ENCODE measurements at places on chromosomes 3 and 15.

GRCh38 chr3:195752546-195753331 is 32.0 kb downstream of the MUC20 start:
- peak; percentile 56 for DNase-seq
- no peaks in the 10 kb centered on the region for H3K36me3 ChIP-seq
- H3K27me3 ChIP-seq: no peaks in the 10 kb centered on the region
- no peak overlapping the region for H3K4me3 ChIP-seq
- H3K4me1 ChIP-seq: peaks cover 7% of the 10 kb centered on the region

GRCh38 chr3:42419563-42419962 is 9.2 kb upstream of the LYZL4 start:
- no peaks in the 10 kb centered on the region for H3K36me3 ChIP-seq
- H3K27me3 ChIP-seq: peaks cover 5% of the 10 kb centered on the region
- H3K4me1 ChIP-seq: no peaks in the 10 kb centered on the region
- no peak overlapping the region for H3K4me3 ChIP-seq
- no peak for DNase-seq

DNA sequence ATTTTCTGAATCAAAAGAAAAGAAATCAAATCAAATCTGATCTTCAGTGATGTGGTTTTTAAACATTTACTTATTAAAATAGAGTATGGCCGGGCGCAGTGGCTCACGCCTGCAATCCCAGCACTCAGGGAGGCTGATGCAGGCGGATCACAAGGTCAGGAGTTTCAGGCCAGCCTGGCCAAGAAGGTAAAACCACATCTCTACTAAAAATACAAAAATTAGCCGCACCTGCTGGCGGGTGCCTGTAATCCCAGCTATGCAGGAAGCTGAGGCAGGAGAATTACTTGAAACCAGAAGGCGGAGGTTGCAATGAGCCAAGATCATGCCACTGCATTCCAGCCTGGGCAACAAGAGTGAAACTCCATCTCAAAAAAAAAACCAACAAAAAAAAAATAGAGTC is 169.1 kb downstream of the ULK4 start:
- no peaks in the 10 kb centered on the region for H3K4me1 ChIP-seq
- no peaks in the 10 kb centered on the region for H3K27me3 ChIP-seq
- no peak for DNase-seq
- H3K36me3 ChIP-seq: no peaks in the 10 kb centered on the region
- no peak overlapping the region for H3K27ac ChIP-seq

DNA sequence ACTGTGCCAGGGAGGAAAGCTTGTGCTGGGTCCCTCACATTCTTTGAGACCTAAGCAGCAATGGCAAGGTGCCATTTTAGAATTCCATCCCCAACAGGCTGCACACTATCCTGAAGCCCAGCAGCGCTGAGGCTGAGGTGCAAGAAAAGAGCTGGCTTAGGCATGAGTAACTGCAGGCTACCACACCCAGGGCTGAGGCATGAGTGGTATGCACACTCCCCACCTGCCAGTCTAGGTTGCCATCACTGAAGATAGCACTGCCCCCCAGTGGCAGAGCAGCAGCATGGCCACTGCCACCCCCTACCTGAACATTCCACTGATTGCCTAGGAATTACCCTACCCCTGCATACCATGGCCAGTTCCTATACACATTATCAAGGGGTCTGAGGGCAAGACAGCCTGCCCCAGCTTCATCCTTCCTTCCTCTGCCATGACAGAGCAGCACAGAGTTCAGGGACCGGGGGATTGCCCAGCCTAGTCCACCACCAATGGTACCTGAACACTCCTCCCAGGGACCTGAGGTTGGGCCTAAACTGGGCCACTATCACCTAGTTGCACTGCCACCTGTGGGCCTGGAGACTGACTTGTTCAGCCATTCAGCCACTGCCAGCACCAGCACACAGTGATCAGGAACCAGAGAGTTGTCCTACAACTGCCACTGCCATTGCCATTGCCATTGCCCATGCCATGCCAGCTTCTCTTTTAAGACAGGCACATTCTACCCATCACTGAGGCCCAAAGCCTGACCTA is 129.8 kb downstream of the SATB1 start:
- H3K27ac ChIP-seq: peak overlapping the region; percentile 49
- no peak overlapping the region for H3K4me3 ChIP-seq
- peak; percentile 52 for DNase-seq
- no peaks in the 10 kb centered on the region for H3K27me3 ChIP-seq

DNA sequence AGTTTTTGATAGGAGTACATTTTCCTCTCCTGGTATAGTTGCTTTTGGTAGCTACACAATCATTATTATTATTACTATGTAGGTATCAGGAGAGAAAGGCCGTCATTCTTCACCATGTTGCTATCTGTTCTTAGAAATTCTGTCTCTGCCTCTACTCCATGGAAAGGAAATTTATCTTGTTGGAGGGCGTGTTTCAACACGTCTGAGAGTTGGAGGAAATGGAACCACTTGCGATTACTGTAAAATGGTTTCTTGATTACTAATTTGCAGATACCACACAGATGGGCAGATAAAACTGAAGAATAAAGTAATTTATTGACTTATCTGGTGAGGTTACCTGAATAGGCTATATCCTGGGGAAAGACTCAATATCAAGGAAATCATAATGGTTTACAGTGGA is 488.4 kb downstream of the NR2F2 start:
- H3K36me3 ChIP-seq: no peaks in the 10 kb centered on the region
- H3K27ac ChIP-seq: no peak overlapping the region
- no peaks in the 10 kb centered on the region for H3K4me1 ChIP-seq
- H3K4me3 ChIP-seq: no peak overlapping the region

GRCh38 chr3:187131981-187132380 is 7.3 kb downstream of the RPL39L start:
- H3K4me1 ChIP-seq: no peaks in the 10 kb centered on the region
- no peaks in the 10 kb centered on the region for H3K36me3 ChIP-seq

- no peak overlapping the region for H3K27ac ChIP-seq
- H3K27me3 ChIP-seq: no peaks in the 10 kb centered on the region
- H3K4me3 ChIP-seq: no peak overlapping the region
- no peaks in the 10 kb centered on the region for H3K36me3 ChIP-seq
- DNase-seq: no peak
Observed at GRCh38 chr3:60178931-60179653, 1072.2 kb downstream of the FHIT start.

DNA sequence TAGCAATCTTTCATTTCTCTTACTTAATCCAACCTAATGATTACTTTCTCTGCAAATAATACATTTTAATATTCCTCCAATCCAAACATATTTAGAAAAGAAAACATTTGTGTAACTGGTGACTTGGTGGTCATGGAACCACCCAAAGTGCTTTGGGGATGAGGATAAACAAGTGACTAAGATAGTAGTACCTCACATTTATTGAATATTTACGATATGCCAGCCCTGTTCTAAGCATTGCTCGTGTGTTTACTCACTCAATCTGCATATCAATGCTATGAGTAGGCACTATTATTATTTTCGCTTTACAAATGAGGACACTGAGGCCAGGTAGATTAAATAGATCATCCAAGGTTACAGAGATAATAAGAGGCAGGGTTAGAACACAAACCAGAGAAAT is 189.5 kb downstream of the SHOX2 start:
- no peak overlapping the region for H3K4me3 ChIP-seq
- DNase-seq: no peak
- no peaks in the 10 kb centered on the region for H3K27me3 ChIP-seq
- no peaks in the 10 kb centered on the region for H3K4me1 ChIP-seq

GRCh38 chr3:15099364-15100098 is 583 bp upstream of the RBSN start:
- H3K36me3 ChIP-seq: peaks cover 20% of the 10 kb centered on the region
- no peaks in the 10 kb centered on the region for H3K27me3 ChIP-seq
- H3K27ac ChIP-seq: peak overlapping the region; percentile 88
- H3K4me3 ChIP-seq: peak overlapping the region; percentile 48
- peaks cover 26% of the 10 kb centered on the region for H3K4me1 ChIP-seq

- no peak for DNase-seq
- H3K27ac ChIP-seq: no peak overlapping the region
- H3K4me3 ChIP-seq: no peak overlapping the region
- H3K4me1 ChIP-seq: no peaks in the 10 kb centered on the region
- no peaks in the 10 kb centered on the region for H3K36me3 ChIP-seq
- no peaks in the 10 kb centered on the region for H3K27me3 ChIP-seq
Observed at GRCh38 chr15:85825719-85826118, 31.0 kb upstream of the KLHL25 start.

DNA sequence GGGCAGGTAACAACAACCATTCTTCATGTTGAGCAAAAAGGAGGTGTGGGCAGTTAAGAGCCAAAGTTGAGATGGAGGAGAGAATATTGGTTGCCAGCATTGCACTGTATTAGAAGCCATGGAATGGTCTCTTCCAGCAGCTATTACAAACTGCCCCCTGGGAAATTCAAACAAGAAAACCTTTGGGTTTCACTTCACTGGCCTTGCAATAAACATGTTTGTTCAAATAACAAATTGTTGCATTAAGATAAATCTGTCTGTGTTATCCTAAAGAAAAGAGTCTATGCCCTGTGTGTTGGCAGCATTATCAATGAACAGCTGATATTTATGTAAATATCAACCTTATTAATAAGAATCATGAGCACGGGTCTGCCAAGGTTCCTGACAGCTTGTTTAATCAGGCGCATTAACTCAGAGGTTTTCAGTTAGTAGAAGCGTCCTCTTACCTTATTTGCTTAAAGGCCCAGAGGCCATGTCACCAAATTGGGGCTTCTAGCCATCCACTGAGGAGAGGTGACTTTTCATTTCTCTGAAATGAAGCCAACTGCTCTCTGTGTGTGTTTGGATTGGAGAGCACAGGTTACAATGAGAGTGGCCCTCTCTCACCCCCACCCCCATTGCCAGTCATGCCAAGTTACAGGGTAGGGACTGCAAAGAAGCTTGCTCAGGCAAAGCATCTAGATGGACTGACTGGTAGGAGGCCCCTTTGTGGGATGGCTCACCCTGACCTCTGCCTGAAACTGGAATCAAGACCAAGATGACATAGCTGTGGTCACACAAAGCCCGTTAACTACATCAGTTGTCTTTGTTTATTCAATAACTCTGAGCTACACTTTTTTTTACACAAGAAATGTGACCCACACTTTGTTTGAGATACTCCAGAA is 10.5 kb downstream of the FILIP1L start:
- H3K4me1 ChIP-seq: peaks cover 24% of the 10 kb centered on the region
- no peaks in the 10 kb centered on the region for H3K27me3 ChIP-seq
- H3K4me3 ChIP-seq: no peak overlapping the region
- H3K27ac ChIP-seq: peak overlapping the region; percentile 18

DNA sequence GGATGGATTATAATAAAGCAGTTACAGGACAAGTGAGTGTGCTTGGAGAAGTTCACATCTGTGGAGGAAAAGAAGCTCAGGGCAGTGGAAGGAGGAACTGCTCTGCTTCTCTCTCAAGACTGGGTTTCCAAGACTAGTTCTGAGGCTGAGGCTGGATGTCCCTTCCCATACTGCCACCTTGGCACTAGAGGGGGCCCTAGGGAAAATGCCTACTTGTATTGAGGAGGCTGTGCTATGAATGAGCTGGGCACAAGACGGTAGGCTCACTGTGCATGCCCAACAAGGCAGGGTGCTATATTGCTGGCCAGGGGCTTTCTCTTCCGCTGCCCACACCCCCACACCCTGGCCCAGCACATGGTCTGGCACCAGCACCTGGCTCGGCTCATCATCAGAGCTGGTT is 65.2 kb downstream of the SLCO2A1 start:
- H3K4me1 ChIP-seq: no peaks in the 10 kb centered on the region
- DNase-seq: no peak
- H3K36me3 ChIP-seq: no peaks in the 10 kb centered on the region
- no peak overlapping the region for H3K4me3 ChIP-seq

- H3K27me3 ChIP-seq: no peaks in the 10 kb centered on the region
- peak within 1 kb of the TSS; percentile 99 for H3K4me3 ChIP-seq
- peak; percentile 74 for DNase-seq
- no peaks in the 10 kb centered on the region for H3K36me3 ChIP-seq
- H3K27ac ChIP-seq: peak within 1 kb of the TSS; percentile 86
- H3K4me1 ChIP-seq: peaks cover 40% of the 10 kb centered on the region
Observed at GRCh38 chr15:84748274-84749110, at the start of gene ZNF592. TSS of gene ZNF592 (plus strand) at chr15:84748592. CDS start at chr15:84782676, 34,084 bp downstream.

DNA sequence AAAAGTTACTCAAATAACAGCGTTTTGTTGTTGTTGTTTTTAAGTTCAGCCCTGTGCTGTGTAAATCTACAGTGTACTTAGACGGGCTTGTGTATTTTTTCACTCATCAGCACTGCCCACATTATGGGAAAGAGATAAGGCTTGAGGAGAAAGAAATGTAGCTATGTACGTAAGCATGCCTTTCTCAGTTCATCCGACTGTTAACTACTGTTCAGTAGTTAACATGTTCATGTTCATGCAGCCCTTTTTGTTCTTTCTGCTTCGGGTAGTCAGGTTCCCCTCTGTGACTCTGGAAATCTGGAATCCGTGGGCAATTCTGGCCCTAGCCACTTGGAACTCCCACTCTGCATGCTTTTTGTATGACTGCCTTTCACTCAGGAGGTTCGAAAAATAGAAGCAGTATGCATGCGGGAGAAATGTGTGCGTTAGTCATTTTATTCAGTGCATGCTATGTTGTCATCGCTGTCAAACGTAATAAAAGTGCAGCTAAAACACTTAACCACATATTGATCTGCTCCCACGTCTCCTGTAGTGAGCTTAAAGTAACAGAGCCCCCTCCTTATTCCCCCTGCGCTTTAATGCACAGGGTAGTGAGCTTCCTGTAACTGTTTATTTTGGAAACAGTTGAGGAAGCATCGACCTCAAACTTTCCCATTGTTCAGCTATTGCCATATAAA is 283.1 kb upstream of the NR2F2 start:
- peaks cover 29% of the 10 kb centered on the region for H3K27me3 ChIP-seq
- H3K4me1 ChIP-seq: no peaks in the 10 kb centered on the region
- no peak overlapping the region for H3K27ac ChIP-seq
- H3K4me3 ChIP-seq: no peak overlapping the region
- H3K36me3 ChIP-seq: no peaks in the 10 kb centered on the region

DNA sequence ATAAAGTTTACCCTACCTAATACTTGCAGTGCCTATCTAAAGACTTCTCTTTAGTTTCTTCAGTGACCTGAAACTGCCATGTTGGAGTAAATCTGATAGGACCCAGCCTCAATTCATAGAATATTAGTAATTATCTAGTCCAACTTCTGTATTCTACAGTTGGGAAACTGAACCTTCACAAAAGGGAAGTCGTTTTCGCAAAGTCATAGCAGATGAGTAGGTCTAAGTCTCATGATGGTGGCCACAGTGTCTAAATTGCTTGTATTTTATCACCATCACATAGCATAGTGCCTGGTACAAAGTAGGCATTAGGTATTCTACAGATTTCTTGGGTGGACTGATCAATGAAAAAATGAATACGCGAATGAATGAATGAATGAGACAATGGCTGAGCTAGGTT is 8.4 kb downstream of the GMNC start:
- no peaks in the 10 kb centered on the region for H3K4me1 ChIP-seq
- H3K27me3 ChIP-seq: no peaks in the 10 kb centered on the region
- no peak for DNase-seq
- H3K27ac ChIP-seq: no peak overlapping the region

Measured in DND-41 (cell line).